T-helper 9 cell (primary cell): ENCODE measurements at places on chromosomes 12 and 14.
A peak's percentile ranks its signal among the peaks of the same experiment; 100 is the strongest.

DNA sequence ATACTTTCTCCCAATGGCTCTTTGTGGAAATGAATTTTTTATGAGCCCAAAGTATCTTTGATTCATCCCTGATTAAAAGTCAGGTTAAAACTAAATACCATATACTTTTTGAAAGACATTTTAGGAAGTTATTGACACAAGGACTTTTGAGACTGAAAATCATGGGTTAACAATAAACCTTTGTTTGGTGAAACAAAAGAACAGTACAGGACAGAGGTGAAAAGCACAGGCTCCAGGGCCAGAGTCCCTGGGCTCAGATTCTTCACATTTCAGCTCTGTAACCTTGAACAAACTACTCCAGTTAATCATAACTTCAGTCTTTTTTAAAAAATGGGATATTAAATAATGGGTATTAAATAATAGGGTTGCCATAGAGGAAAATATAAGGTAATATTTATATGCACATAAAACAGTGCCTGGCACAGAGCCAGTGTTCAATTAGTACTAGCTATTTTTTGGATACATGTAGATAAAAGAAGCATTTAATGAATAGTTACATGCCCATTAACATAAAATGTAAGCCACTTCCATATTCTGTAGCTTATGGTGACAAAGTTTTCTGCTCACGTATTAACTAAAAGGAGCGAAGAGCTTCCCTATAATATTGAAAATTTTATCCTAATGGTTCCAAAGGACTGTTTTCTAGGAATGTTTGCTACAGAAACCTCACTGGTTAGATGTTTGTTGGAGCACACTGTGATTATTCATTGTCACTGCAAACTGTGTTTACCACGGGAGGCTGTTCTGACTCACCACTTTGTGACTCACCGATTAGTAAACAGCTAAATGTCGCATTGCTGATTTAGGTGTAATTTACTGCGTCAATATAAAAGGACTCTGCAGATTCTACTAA lies 255.4 kb downstream of the DAD1 start:
- DNase-seq: no peak

GRCh38 chr14:71527838-71528237 lies 404.4 kb upstream of the RGS6 start:
- DNase-seq: no peak

DNA sequence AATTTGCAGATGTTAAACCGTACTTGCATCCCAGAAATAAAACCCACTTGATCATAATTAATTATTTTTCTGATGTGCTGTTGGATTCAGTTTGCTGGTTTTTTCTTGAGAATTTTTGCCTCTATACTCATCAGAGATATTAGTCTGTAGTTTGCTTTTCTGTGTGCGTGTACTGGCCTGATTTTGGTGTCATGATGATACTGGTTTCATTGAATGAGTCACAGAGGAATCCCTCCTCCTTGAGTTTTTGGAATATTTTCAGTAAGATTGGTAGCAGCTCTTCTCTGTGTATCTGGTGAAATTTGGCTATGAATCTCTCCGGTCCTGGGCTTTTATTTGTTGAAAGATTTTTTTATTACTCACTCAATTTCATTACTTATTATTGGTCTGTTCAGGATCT lies 100.4 kb upstream of the PMCH start:
- no peak for DNase-seq

- DNase-seq: no peak
Measured at GRCh38 chr12:118541934-118542333, 165.6 kb downstream of the SUDS3 start.

DNA sequence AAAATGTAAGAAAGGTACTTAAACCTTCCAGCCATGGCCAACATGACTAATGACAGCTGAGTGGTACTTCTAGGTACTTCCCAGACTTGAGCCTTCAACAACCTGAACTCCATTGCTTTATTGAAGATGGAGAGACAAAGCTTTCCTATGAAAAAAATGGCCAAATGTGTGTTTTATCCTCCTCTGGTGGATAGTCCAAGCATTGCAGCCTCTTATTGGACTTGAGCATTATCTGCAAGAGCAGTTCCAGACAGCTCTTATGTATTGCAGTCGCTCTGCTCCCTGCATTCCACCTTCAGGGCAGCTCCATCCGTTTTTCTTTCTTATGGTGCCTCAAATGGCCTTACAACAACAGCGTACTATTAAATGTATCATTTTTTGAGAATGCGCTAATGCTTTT lies 588.2 kb downstream of the NRXN3 start:
- no peak for DNase-seq

DNA sequence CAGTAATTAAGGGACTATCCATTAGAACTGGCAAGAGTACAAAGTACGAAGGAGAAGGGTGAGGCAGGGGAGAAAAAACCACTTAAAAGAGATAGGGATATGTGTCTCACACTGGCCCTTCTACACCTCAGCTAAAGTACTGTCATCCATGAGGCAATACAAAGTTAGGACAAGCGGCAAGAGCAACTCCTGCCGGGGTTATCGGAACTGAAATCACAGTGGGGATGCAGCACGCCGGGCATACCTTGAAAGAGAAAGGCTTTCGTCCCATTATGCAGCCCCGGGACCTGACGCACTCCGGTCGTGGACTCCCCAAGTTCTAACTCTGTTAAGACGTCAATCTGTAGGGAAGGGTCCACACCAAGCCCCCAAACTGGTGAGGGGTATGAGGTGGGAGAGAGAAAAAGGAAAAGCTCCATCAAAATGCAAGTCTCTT lies 1.1 kb downstream of the NELL2 start:
- peak; percentile 9 for DNase-seq

DNA sequence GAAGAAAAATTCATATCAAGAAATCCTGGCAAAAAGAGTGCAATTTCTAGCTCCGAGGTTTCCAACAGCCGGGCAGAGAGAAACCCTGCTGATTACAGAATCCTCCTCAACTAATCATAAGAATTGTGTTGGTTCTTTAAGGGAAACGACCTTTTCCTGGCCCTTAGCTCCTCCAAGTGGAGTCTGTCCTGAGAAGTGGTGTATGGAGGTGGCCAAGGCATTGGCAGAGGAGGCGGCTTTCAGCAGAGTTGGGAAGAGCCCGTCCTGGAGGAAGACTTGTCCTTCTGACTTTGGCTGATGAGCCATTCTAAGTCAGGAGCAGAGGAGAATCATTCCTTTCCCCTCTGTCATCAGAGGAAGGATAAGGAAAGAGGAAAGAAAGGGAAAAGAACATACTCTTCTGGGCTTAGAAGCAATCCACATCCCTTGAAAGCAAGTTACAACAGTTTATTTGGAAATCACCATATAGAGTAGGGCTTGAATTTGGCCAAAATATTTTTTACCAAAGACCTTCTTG lies 46.5 kb upstream of the PTCSC3 start:
- no peak for DNase-seq

DNA sequence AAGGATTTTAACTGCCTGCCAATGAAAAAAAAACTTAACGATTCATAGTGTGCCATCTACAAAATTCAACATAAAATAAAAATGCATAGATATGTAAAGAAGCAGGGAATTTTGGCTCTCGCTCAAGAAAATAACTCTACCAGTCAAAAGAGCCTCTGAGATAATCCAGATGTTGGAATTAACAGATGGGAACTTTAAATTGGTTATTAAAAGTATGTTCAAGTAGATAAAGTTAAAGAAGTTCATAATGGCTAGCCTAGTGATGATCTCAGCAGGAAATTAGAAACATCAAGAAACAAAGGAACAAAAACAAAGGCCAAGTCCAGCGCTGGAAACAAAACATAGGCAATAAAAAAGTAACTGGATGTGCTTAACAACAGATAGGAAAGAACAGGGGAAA lies 23.1 kb downstream of the PIK3C2G start:
- DNase-seq: no peak

DNA sequence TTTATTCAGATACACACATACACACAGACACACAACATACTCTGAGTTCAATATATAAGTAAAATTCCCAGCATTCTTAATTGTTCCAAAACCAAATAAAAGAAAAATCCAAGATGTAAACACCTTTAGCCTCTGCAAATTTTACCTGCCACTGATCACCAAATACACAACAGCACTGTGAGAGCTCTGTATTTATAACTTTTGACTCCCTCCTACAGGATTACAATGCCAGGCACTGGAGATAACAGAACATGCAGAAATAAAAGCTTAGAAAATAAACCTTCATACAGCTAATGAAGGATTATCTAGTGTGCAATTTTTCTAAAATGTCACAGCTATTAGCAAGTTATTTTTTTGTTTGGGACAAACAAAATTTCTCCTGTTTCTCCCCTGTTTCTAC lies 85.0 kb downstream of the TAOK3 start:
- DNase-seq: no peak

DNA sequence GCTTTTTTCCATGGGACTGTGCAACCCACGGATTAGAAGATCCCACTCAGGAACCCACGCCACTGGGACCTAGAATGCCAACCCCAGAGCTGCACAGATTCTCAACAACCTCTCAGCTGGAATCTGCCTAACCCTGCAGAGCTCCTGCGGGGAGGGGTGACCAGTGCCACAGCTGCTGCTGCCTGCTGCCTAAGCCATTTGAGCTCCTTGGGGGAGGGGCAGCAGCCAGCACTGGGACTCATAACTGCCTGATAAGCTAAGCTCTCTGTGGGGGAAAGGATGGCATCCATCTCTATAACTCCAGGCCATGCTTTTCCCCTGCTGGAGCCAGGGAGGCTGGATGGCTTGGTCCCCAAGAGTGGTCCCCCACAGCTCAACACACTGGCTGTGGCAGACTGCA lies 182.8 kb downstream of the SLC5A8 start:
- no peak for DNase-seq

GRCh38 chr12:132723764-132724140 lies 13.1 kb downstream of the PGAM5 start:
- DNase-seq: no peak

- no peak for DNase-seq
Measured at GRCh38 chr14:54094765-54095164, 138.1 kb upstream of the BMP4 start.

DNA sequence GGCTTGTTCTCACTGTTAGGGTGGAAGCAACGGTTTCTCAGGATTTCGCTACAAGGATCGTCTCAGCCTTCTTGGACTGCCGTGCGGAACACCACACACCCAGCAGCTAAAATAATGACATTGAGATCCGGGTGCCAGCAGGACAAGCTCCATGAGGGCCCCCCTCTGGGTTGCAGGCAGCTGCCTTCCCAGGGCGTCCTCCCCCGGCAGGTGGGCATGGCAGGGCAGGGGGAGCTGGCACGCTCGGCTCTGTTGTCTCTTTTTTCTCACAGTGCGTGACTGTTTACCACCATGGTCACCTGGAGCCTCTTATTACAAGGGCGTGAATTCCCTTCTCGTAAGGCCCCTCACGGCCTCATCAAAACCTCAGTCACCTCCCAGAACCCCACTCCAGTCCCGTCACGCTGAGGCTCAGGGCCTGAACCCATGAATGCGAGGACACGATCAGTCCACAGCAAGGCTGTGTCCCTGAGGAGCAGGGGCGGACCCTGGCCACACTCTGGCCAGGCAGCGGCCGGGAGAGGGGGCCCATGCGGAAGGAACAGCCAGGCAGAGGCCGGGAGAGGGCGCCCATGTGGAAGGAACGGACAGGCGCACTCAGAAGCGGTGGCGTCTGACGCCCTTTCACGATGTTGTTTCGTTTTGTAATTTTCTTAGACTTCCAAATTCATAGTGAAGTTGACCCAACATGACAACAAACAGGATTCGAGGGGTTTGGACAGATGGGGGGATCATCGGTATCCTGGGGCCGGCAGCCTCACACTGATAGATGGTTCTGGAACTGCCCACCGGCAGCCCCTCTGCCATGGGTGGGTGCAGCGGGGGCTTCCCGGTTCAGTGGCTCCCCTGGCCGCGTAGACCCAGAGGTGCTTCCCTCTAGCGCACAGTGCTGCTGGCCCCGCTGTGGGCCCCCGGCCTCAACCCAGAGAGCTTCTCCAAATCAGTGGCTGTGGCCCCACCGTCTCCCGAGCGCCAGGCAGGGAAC lies 10.0 kb downstream of the LRCOL1 start:
- DNase-seq: peak; percentile 26

- no peak for DNase-seq
Measured at GRCh38 chr14:92646952-92647796, 101.3 kb downstream of the LGMN start.

- no peak for DNase-seq
Measured at GRCh38 chr12:29971446-29971845, 187.7 kb upstream of the TMTC1 start.

- no peak for DNase-seq
Measured at GRCh38 chr14:79179985-79180384, 1009.8 kb downstream of the NRXN3 start.

DNA sequence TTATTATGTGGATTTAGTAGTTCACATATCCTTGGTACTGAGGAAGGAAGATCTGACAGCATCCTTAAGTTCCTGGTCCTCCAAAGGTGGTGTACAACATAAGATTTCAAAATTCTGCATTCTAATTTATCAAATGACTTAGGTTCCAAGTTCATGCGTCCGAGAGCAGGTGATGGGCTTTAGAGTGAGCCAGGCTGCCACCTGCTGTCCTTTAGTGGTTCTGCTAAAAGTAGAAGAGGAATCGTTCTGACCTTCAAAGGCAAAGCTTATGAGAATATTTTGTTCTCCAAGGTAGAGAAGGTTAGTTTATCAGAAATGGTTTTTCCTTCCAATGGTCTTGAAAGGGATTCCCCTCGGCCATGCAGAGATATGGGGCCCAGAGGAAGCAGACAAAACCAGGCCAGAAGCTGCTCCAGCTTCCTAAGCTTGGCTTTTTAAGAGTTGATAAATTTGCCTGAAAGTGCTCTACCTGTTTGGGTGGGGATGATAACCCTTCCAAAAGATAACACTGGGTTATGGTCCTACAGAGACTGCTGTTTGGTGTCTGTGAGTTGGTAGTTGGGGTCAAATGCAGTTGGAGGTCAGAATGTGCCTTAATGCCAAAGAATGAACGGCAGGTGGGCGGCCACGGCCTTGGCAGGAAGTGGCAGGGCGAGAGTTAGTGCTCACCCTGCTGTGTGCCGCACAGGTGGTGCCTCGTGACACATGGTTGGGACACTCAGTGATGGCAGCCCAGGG lies 29.1 kb upstream of the LRTM2 start:
- DNase-seq: peak; percentile 55
